ENCODE measurements at places on chromosomes 2 and 18. TPM values are rescaled to one million over a fixed set of nuclear protein-coding genes. Genes with fewer than 3 reads are reported as not detected.

Gene FSHR
- total RNA-seq = not detected

Gene GAD1
- not detected for total RNA-seq

Gene VAPA
- 263 TPM for total RNA-seq

Gene CHST9
- 0.86 TPM for total RNA-seq

Gene EGR4
- total RNA-seq = not detected

Gene IL1B
- not detected for total RNA-seq

Gene MAP3K20
- 241 TPM for total RNA-seq

GRCh38 chr2:201136889-201137321, 20.9 kb downstream of the CFLAR start:
- H3K4me1 ChIP-seq = peaks cover 35% of the 10 kb centered on the region
- H3K36me3 ChIP-seq = peaks cover 77% of the 10 kb centered on the region
- peak overlapping the region; percentile 21 for H3K27ac ChIP-seq
- DNase-seq = no peak
- H3K4me3 ChIP-seq = no peak overlapping the region

GRCh38 chr2:11749646-11750349, 3.4 kb downstream of the LPIN1 start:
- no peaks in the 10 kb centered on the region for H3K36me3 ChIP-seq

DNA sequence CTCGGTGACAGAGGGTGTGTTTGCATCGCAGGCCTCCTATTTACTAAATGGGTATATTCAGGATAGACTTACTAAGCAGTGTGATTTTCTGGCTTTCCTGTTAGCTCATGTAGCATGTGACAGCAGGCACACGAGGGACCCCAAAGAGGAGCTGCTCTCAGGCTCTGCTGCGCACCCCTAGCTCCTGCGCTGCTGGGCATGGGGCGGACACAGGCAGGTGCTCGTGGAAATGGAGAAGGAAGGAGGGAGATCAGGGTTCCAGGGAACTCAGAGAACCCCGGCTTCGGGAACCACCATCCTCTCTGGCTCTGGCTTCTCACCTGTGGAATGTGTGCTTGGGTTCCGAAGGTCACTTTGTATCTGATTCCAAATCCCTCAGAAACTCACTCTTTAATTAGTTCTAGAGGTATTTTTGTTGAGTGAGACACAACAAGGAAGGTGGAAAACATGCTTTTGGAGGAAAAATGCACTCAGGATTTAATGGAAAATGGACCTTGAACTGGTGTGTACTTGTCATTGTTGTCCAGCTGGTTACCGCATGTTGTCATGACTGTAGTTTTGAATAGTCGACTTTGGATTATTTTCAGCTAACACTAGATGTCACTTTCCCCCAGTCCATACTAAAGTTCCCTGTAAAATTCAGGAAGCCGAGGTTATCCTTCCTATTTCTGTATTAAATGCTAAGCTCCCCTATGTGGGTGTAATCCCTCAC, 3.5 kb downstream of the SNTG2 start:
- H3K4me3 ChIP-seq = no peak overlapping the region
- H3K27ac ChIP-seq = no peak overlapping the region
- peak; percentile 79 for DNase-seq
- no peaks in the 10 kb centered on the region for H3K36me3 ChIP-seq

GRCh38 chr2:145023334-145023934, 503.5 kb upstream of the ZEB2 start:
- no peaks in the 10 kb centered on the region for H3K4me1 ChIP-seq
- no peaks in the 10 kb centered on the region for H3K27me3 ChIP-seq
- no peak overlapping the region for H3K27ac ChIP-seq
- no peak for DNase-seq
- H3K36me3 ChIP-seq = no peaks in the 10 kb centered on the region

- H3K27me3 ChIP-seq = no peaks in the 10 kb centered on the region
- H3K4me3 ChIP-seq = no peak overlapping the region
- peak; percentile 39 for DNase-seq
- H3K4me1 ChIP-seq = no peaks in the 10 kb centered on the region
Measured at GRCh38 chr18:14974576-14974975, 226.6 kb downstream of the ANKRD30B start.

GRCh38 chr2:75525434-75526310, 35.1 kb downstream of the EVA1A start:
- H3K4me3 ChIP-seq = no peak overlapping the region
- H3K36me3 ChIP-seq = no peaks in the 10 kb centered on the region
- no peak overlapping the region for H3K27ac ChIP-seq

- DNase-seq = no peak
- no peaks in the 10 kb centered on the region for H3K4me1 ChIP-seq
- no peak overlapping the region for H3K4me3 ChIP-seq
Measured at GRCh38 chr18:3863593-3863992, 413.6 kb downstream of the TGIF1 start.

GRCh38 chr2:157967856-157968255, 91.7 kb upstream of the ACVR1 start:
- no peaks in the 10 kb centered on the region for H3K4me1 ChIP-seq
- no peak for DNase-seq
- no peaks in the 10 kb centered on the region for H3K27me3 ChIP-seq
- H3K36me3 ChIP-seq = no peaks in the 10 kb centered on the region
- no peak overlapping the region for H3K27ac ChIP-seq

- DNase-seq = no peak
- no peaks in the 10 kb centered on the region for H3K36me3 ChIP-seq
- H3K4me1 ChIP-seq = no peaks in the 10 kb centered on the region
- no peaks in the 10 kb centered on the region for H3K27me3 ChIP-seq
Measured at GRCh38 chr2:182559623-182560022, 132.8 kb upstream of the PDE1A start.

- DNase-seq = peak; percentile 10
- H3K4me3 ChIP-seq = no peak overlapping the region
- peaks cover 5% of the 10 kb centered on the region for H3K4me1 ChIP-seq
- no peak overlapping the region for H3K27ac ChIP-seq
Measured at GRCh38 chr18:963276-963675, 58.6 kb downstream of the ADCYAP1 start.

DNA sequence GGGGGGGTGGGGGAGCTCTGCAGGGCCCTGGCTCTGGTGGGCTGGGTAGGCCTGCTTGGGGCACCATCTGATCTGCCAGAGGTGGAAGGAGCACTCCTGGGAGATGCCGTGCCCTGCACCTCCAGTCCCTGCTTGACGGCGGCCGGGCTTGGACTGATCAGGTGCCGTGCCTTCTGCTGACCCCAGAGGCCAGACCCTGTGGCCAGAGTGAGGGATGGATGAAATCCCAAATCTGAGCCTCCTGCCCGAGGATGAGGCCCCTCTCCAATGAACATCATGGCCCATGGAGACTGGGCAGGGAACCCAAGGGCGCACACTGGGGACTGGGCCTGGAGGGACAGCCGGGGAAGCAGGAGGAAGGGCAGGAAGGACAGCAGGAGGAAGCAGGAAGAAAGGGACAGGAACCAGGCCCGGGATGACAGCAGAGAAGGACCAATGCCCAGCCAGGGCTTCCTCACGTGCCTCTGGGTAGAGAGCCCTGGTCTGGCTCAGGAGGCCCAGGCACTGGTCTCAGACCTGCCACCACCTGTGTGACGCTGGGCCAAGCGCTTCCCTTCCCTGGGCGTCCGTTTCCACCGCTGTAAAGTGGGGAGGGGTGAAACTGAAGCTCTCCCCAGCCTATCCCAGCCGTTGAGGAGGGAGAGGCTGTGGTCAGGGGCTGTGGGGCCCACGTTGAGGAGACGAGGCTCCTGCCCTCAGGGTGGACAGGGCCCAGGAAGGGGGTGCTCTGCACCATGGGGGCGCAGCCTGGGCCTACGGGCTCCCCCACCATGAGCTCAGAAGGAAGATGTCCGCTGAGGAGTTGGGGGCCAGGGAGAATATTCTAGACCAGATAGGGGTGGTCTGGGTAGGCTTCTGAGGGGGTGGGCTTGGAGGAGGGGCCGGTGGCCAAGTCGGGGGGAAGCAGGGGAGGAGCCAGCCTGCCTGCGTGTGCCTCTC, 1.0 kb upstream of the GPR35 start:
- no peaks in the 10 kb centered on the region for H3K36me3 ChIP-seq
- no peak for DNase-seq
- H3K27ac ChIP-seq = no peak overlapping the region

GRCh38 chr2:192123847-192124246, 70.9 kb downstream of the TMEFF2 start:
- H3K36me3 ChIP-seq = no peaks in the 10 kb centered on the region
- no peaks in the 10 kb centered on the region for H3K27me3 ChIP-seq
- peaks cover 61% of the 10 kb centered on the region for H3K4me1 ChIP-seq
- peak overlapping the region; percentile 51 for H3K27ac ChIP-seq
- DNase-seq = no peak

DNA sequence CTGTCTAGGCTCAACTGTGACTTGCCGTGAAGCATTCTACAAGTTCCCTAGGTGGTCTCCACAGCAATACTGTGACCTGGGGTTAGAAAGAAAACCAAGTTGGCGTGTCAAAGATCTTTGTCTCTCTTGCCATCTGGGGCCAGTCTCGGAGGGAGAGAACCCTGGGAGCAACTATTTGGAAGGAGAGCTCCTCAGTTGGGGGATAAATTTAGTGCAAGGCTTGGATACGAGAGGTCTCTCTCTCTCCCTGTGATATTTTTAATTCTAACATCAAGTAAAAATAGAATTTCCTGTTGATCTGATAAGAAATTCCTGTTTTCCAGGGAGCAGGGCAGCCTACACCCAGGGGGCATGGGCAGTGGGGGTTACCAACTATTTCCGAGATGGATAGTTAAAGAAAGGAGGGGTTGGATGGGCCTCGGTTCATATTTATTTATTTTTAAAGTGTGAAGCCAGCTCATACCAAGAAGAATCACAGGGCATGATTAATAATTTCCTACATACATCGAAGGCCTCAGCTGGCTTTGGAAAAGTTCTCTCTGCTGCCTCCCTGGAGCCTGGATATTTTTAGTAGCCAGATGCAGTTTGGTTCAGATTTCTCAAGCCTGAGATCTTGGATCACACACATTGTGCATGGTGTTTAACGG, 62.8 kb downstream of the EHD3 start:
- H3K27me3 ChIP-seq = no peaks in the 10 kb centered on the region
- no peaks in the 10 kb centered on the region for H3K36me3 ChIP-seq
- peaks cover 27% of the 10 kb centered on the region for H3K4me1 ChIP-seq
- no peak overlapping the region for H3K4me3 ChIP-seq
- no peak for DNase-seq

- H3K36me3 ChIP-seq = peaks cover 23% of the 10 kb centered on the region
- H3K27me3 ChIP-seq = no peaks in the 10 kb centered on the region
- DNase-seq = no peak
- H3K4me1 ChIP-seq = peaks cover 31% of the 10 kb centered on the region
- H3K4me3 ChIP-seq = no peak overlapping the region
Measured at GRCh38 chr2:241505086-241505780, 3.2 kb downstream of the STK25 start.
